ENCODE measurements at places on chromosomes 7 and 10.

GRCh38 chr7:4123346-4123745 is 558.7 kb upstream of the FOXK1 start:
- no peak for DNase-seq

- no peak for DNase-seq
These were observed 149.8 kb upstream of the HDAC9 start for GRCh38 chr7:18345641-18346234.

DNA sequence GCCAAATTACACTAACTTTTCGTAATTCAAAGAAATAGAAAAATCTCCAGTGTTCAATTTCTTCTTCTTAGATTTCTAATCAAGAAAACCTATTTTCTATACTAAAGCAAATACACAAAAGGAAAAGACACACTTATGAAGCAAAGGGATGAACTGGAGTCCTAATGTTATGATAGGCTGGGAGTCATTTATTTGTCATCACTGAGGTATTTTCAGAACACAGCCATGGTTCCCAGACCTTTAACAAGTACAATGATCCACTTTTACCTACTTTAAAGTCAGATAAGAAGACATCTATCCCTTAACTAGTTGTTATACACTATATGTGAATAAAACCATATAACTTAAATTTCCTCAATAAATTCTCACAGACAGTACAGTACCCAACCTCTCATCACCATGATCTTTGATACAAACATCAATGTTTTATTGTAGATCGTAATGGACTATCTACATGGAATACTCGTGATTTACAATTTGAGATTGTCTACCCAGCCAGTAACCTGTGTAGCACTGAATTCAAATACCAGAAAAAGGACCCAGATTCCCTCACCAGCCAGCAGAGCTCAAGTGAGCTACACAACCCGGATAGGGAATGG is 12.5 kb downstream of the ASNS start:
- no peak for DNase-seq

GRCh38 chr10:47366731-47367460 is 17.2 kb downstream of the ZNF488 start:
- no peak for DNase-seq

DNA sequence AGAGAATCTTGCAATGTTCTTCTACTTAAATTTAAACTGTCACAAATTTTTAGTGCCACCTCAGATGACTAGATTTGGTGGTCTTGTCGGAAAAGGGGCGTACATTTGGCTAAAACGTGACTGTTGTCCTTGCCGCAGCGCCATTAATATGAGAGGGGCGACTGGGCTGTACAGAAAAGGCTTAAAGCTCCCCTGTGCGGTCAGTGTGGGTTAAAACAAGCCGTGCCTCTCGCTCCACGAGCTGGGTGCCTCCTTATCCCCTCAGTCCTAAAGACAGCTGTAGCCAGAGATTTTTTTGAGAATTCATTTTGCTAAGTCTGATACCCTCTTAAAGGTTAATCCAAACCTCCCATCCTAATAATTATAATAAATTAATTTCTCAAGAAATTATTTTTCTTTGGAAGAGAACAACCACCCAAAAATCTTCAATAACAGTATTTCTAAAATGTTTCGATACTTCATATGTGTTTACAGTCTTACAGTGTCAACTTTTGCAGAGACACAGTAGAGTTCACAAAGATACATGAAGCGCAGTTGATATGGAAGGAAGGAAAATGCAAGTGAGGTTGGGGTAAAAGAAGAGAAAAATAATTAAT is 68.6 kb downstream of the C7orf25 start:
- no peak for DNase-seq

DNA sequence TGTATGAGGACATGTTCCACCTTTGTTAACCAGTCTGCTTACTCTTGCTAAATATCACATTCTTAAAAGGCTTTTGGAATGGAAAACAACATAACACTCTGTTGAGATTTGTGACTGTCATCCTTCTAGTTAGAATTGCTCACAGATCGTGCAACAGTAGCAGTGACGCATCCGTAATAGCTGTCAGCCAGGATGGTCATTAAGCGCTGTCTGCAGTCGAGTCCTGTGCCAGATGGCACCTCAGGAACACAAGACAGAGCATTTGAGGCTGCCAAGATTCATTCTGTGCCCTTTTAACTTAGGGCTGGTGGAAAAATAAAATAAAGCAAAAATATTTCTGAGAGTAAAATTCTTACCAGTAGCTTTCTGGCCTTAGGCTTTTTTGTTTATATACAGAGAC is 348.6 kb downstream of the ANKRD7 start:
- no peak for DNase-seq

- no peak for DNase-seq
These were observed 137.9 kb downstream of the GRM8 start for GRCh38 chr7:127114742-127115265.

GRCh38 chr7:137003566-137003965 is 135.1 kb downstream of the CHRM2 start:
- no peak for DNase-seq

DNA sequence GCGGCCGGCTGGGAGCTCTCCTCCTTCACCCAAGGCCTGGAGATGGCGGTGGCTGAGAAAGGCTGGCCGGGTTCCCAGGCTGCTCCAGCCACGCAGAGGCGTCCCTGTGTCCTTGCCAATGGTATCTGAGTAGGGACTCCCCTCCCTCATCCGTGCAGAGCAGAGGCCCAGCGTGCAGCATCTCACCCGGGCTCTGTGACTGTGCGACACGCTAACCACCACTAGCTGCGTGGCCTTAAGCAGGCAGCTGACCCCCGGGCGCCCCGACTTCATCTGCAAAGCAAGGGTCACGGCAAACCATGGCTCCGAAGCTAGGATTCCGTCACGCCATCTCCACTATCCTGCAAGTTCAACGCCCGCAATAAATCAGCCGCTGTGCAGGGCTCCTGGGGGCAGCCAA is 47.2 kb upstream of the TNRC18 start:
- no peak for DNase-seq

DNA sequence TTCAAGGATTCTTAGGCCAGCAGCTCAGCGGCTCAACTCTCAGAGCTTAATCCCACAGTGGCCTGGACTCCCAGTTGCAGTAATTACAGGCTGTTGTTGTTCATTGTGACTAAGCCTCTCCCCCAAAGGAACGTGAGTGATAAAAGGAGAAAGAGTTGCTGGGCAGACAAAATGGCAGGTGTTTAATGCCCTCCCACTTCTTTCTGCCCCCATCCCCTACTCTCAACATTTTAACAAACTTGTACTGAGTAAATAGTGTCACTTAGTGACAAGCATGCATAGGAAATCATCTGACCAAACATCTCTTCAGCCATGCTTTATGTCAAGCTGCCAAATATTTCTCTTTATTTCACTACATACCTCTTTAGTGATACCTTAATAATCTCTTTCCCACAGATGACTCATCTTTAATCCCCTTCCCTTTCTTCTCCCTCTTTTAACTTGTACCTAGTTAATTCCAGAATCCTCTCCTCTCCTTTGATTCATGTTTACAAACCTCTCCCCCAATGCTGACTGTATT is 12.4 kb upstream of the MTERF1 start:
- no peak for DNase-seq

DNA sequence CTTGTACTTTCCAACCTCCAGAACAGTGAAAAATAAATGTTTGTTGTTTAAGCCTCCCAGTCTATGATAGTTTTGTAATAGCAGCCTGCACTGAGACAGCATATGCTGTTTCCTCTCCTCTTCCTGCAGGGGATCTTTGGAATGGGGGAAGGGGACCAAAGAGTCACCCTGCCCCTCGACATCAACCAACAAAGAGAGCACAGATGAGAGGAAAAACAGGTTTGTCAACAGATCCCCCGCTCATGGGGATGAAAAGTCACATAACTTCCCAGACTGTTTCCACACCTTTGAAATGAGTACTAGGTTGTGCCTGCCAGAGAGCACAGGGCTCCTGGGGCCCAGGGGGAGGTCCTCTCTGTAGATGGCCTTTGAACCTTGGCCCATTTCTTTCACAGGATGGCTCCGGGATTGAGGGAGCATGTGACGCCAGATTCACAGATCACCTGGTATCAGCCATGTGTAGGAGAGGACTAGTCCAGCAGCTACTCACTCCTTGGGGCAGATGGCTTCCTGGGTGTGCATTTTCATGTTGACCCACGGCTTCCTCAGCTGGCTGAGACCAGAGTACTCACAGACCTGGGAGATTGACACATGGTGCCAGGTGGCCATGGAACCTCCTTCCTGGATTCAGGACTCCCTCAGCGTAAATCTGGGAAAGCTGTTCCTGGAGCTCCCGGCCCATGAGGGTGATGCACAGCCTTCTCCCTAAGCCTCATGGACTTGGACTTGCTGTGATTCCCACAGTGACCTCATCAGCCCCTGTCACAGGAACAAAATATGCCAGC is 125.6 kb downstream of the CXCL12 start:
- no peak for DNase-seq
